ENCODE measurements at places on chromosomes 4 and X.

DNA sequence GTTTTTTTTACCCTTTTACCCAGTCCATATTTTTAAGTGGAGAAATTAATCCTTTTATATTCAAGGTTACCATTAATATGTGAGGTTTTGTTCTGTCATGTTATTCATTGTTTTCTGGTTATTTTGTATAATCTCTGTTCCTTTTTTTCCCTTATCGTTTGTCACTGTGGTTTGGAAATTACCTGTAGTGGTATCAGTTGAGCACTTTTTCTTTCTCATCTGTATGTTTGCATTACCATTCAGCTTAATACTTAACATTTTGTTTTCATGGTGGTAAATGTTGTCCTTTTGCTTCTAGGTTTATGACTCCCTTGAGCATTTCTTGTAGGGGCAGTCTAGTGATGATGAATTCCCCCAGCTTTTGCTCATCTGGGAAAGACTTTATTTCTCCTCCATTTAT, 6.6 kb downstream of the ETDC start:
- DNase-seq, result no peak

- DNase-seq, result no peak
Measured at GRCh38 chr4:79015411-79015810, 76.2 kb upstream of the PAQR3 start.

- DNase-seq, result no peak
Measured at GRCh38 chr4:77308843-77309242, 151.8 kb downstream of the CCNG2 start.

DNA sequence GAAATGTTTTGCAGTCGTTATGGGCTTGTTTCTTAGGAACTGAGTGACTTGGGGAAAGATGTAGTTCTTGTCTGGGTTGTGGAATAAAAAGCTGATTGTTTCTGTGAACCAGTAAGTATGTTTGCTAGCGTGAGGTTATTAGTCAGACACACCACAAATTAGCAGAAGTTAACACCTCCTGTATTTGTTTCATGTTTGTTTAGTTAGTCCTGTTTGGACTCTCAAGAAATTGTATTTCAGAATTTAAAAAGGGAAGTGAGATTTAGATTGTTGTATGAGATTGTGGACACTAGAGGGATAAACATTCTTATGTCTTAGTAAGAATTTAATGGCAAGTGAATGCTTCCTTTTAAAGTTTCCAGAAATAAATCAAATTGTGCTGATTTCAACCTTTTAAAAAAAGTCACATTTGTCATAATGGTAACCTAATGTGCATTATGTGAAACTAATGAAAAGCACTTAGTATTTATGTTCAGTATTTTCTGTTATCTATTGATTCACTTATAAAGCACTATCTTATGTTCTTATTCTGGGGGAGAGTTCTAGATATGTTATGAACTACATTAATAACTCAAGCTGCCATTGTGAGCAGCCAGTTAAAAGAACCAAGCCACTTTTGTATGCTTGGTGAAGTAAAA, 25.6 kb downstream of the ATP10D start:
- no peak for DNase-seq

DNA sequence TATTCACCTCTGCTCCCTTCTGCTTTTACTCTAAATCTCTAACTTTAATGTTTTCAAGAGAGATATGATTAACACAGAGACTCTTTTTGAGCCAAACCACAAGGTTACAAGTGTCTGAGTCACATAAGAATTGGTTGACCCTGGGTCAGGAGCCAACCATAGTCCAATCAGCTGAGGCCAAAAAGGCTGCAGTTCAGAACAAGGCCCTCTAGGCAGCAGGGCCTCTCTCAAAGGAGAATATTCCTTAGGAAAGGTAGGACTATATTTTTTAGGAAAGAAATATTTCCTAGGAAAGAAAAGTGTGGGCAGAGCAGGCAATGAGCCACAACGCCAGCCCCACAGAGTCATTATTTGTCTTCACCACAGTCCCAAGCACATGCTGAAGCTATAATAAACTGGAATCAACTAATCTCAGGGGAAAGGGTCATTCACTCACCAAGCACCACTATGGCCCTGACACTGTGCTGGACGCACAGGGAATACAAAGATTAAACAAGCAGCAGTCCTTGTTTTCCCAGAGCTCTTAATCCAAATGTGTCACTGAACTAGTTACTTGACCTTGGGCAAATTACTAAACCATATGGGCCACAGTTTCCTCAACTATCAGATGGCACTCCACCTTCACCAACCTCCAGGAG, 2.2 kb downstream of the ATP8A1 start:
- DNase-seq, result no peak

DNA sequence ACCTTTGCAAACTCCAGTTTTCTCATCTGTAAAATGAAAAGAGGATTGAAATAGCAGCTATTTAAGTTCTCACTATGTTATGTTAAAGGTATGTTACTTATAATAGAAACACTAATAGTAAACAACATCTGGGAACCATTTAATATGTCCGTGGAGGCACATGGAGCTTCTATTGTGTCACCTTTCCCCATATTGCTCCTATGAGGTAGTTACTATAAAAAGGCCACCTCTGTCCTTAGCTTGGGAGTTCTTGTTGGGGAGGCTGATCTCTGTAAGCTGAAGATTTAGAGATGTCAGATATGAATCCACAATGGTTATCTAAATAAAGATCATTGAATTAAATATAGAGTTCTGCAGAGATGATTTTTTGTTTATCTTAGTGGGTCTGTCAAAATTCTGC, 125.2 kb downstream of the FHIP1A start:
- no peak for DNase-seq

DNA sequence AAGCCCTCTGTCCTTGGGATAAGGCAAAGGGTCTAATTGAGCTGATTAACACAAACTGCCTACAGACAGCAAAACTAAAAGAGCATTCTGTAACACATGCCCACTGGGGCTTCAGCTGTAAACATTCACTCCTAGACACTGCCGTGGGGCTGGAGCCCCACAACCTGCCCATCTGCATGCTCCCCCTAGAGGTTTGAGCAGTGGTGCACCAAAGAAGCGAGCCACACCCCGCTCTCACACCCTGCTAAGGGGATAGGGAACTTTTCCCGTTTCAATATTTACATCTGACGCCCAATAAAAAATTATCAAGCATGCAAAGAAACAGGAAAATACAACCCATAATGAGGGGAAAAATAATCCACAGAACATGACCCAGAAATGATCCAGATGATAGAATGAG, 46.9 kb upstream of the HSD17B10 start:
- peak; percentile 1 for DNase-seq

- no peak for DNase-seq
Measured at GRCh38 chrX:12489341-12489740, 301.9 kb upstream of the PRPS2 start.

- DNase-seq, result no peak
Measured at GRCh38 chrX:140526171-140526570, 21.3 kb upstream of the SOX3 start.

DNA sequence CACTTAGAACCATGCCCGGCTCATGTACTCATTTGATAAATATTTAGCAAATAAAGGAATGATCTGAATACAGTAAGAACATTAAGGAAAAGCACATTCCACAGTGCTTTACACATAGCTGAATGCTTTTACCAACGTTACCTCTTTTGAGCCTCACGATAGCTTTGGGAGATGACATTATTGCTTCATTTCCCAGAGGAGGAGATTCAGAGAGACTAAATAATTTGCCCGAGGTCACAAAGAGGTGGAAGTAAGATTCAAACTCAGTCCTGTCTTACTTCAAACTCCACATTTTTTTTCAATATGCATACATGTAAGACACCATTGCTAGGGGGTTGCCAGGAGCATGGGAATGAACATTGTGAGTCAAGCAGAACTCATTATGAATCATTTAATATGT, 538.5 kb downstream of the BCOR start:
- DNase-seq, result no peak

DNA sequence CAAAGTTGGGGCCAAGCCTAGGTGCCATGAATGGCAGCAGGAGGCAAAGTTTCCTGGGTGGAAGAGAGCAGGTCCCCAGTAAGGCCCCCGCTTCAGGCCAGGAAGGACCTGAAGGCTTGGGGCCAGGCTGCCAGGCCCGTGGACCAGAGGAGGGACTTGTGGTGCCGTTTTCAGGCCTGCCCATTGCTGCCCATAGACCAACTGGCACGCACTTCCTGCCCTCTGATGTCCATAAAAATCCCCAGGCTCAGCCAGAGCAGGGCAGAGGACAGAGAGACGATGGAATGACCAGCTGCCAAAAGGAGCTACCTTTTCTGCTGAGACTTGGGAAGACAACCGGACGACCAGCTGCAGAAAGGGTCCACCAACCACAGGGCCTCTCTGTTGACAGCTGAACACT, 1205.5 kb downstream of the ARAP2 start:
- DNase-seq, result no peak

DNA sequence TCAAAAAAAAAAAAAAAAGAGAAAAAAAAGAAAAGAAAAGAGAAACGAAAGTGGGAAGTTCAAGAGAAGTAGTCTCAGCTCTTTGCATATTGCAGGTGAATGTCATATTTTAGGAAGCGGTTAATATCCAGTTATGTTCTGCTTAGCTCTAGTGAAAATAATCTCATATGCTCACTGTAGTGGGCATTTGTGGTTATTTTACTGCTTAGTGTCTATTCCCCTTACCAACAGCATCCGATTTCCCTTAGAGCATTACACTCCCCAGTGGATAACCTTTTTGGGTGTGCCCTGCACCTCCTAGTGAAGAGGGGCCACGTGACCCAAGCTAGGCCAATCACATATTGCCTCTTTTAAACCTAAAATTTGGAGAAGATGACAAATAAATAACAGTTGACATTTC, 111.2 kb upstream of the ZNF827 start:
- DNase-seq, result no peak

DNA sequence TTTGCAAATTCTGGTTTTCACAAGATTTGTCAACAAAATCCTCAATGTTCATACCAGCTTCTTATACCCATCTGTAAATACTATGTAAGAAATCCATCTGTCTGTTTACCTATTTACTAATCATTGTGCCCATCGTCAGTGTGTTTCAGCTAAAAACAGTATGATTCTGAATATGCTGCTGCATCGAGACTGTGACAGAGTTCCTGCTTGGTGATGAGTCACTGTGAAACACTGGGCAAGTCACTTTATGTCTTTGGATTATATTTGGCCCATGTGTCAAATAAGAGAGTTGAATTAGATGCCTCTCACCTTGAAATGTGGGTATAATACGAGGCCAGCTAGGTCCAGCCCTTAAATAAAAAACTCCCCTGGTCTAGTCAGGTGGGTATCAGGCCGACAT, 79.3 kb downstream of the CBLL2 start:
- DNase-seq, result no peak

GRCh38 chrX:68935362-68935761, 106.5 kb downstream of the EFNB1 start:
- DNase-seq, result no peak
